Naive thymus-derived CD8-positive, alpha-beta T cell (primary cell): ENCODE measurements at places on chromosomes 12 and 14.

DNA sequence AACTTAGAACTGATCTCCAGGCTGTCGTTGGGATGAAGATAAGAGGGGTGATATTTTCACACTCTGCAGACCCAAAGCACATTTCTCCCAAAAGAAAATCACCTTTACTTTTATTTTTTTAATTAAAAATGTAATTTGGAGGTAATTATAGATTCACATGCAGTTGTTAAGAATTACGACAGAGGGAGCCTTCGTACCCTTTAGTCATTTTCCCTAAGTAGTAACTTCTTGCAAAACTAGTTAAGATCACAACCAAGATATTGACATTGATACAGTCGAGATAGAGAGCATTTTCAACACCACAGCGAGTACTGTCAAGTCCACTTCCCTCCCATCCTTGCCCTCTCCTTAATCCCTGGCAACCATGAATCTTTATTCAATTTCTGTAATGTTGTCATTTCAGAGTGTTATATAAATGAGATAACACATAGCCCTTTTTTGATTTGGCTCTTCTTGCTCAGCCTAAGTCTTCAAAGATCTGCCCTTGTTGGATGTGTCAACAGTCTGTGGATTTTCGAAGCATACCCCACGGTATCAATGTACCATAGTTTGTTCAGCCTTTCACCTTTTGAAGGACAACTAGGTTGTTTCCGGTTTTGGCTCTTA lies 39.6 kb downstream of the DNAH10 start:
- DNase-seq, result no peak

GRCh38 chr12:8784290-8784888 lies 38.0 kb upstream of the A2ML1 start:
- no peak for DNase-seq

DNA sequence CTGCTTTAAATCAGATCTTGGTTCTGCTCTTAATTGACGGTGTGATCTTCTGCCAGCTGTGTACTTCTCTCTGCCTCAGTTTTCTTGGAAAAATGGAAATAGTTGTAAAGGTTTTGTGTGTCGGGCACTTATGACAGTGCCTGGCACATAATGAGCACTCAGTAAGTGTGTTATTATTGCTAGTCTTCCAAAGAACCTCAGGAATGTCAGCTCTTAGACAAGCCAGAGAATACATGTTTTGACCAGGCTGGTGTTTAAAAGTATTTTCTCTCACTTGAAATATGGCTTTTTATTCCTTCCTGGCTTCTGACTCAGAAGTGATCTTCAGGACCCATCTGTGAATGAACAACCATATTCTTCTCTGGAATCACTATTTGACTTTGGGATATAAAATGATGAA lies 304.1 kb downstream of the SNAPC1 start:
- DNase-seq, result no peak

DNA sequence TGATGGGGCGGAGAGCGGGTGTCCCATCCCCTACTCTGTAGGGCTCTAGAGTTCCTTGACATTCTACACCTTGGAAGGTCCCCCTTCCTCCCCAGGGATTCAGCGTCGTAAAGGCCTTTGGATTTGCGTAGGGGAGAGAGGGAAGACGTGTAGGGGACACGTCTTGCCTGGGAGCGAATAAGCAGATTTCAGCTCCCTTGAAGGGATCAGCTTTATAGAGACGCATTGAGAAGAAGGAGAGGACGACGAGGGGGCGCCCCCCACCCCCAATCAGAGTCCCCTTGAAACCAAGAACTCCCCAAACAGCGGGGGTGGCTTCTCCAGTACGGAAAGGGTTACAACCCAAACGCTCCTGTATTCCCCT lies 324 bp downstream of the CALCOCO1 start:
- DNase-seq, result no peak

DNA sequence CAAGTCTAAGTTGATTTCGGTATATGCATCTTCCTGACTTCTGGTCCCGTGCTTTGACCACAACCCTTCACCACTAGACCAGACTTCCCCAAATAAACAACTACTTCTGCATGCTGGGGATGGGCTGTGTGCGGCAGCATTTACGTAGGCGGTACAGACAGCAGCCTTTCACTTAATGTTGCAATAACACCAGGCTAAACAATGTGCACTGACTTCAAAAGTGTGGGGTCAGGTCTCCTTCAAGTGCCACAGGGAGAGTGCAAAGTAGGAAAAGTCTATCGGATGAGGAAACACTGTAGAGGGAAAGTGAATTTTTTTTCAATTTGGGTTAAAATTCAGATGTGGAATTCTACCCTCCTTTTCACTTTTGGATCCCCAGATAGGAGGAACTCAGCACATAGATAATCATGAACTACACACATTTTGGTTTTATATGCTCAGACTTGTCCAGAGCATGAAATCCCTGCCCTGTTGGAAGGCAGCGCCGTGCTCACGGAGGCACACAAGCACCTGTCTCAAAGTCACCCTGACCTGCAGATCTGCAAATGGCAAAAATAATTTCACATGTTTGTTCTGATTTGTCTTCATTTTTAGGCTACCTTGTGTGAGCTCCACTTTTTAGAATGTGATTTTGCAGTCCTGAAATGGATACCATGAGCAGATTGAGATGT lies 3.6 kb upstream of the FOS start:
- DNase-seq, result peak; percentile 82

GRCh38 chr12:65911321-65911720 lies 87.0 kb downstream of the HMGA2 start:
- no peak for DNase-seq

GRCh38 chr14:30681752-30682355 lies 59.7 kb downstream of the SCFD1 start:
- DNase-seq, result no peak

DNA sequence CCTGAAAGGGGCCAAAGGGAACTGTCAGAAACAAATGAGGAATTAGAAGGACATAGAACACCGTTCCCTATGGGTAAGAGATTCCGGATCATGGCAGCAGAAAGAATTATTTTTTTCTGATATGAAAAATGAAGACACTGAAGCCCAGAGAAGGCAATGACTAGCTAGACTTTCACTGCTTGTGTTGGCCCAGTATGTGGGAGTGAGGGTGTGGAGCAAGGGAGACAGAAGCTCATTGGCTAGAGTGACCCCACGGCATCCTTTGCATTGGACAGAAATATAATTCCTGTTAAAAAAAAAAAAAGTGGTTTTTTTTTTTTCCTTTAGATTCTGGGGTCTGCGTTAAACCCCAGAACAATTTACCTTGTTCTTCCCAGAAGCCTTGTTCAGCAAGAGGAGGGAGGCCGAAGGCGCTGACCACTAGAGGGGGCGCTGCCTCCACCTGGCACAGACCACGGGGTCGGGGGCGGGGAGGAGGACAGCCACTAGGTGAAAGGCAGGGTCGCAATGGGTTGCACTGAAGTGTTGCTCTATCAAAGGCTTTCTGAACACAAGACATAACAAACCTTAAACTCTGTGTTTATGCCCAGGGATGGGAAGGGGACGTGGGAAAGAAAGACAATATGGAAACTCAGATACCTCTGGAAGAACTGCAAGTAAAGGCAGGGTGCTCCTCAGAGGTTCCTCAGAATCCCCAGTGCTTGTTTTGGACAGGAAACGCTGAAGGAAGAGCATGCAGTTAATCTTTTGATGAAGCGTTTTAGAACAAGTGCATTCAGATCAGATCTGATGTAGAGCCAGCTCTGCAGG lies 156.8 kb downstream of the KCNA5 start:
- DNase-seq, result no peak

GRCh38 chr14:97748616-97749015 lies 951.4 kb downstream of the VRK1 start:
- DNase-seq, result no peak

DNA sequence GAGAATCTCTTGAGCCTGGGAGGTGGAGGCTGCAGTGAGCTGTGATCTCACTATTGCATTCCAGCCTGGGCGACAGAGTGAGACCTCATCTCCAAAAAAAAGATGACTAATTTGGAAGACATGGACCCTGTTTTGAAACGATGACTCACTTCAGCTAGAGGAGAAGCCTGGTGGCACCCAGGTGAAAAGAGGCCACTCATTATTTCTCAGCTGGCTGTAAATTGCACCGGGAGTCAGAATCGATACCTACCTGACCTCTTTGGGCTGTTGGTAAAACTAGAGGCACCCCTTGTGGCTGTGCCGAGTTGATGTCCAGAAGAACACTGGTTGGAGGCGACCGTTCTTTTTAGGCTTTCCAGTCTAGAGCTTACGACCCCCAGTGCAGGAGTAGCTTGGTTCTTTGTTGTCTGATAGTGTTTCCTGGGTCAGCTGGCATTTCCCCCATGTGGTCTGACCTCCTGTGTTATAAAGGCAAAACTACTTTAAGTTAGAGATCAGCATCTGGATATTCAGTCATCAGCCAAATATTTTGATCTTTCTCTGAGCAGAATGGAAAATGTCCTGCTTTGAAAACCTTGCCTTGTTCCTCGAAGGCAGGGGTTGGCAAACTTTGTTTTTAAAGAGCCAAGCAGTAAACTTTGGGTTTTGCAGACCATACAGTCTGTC lies 93.2 kb downstream of the CHST11 start:
- no peak for DNase-seq

DNA sequence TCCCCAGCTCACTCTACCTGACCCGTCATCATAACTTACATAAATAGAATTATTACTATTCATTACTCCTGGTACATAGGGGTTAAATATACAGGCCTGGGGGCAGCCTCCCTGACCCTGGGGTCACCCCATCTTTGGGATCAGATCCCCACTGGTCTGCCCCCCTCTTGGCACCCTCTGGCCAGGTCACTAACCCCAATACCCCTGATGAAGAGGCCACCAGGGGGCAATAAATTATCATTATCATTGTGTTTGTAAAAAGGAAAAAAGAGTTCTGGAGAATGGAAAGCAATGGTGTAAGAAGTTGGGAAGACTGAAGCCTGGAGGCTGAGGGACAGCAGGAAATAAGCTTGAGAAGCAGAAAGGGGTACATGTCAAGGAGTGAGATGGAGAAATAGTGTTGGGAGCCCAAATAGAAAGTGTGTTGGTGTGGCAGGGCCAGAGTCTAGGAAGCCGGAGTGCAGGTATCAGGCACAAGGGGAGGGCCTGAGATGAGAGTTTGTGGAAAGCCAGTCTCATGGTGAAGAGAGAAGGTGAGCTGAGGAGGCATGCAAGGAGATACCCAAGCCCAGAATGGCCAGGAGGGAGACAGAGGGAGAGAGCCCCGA lies 6.1 kb upstream of the AAAS start:
- DNase-seq, result no peak

DNA sequence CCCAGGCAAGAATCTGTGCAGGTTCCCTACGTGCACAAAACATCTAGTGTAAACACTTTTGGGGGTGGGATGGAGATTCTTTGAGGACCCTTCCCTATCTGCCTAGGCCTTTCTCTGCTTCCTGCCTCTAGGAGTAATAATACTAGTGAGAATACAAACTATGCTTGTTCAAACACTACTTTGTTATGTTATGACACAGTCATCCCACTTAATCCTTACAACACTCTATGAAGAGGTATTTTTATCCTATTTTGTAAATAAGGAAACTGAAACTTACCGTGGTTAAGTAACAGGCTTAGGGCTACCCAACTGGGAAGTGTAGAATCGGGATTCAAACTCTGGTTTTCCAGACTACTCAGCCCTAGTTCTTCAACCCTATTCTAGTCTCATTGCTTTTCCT lies 96.5 kb downstream of the KCNA5 start:
- DNase-seq, result no peak

DNA sequence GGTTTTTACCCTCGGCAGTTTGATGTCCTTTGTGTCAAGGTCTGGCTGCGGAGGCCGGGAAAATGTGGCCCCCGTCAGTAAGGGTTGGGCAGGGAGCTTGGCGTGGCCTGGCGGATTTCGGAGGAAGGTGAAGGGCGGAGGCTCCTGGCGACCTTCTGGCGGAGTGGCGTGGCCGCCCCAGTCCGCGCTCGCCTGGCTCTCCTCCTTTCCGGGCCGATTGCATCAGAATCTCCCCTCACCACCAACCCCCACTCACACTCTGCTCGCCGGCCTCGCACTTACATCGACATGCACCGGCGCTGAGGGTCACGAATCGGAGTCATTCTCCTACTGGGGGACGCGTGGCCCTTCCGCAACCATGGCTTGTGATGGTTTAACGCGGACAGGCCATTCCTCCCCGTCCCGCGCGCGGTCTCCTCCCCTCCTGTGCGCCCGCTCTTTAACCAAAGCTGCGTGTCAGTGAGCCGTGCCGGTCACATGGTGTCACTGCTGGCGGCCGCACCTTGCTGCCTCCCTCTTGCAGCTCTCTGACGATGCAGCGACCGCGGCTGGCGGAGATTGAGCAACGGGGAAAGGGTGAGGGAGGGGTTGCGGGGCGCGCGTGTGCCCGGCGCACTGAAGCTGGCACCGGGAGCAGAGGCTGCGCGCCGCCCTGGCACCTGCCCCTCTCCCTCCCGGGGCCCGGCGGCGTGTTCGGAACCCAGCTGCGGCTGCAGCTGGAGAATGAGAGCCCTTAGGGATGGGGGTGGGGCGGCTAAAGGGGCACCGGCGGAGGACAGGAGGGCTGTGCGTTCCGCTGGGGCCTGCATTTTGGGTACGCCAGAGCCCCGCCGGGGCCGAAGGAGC lies at the start of gene SLC38A1:
TSS of gene SLC38A1 (minus strand) at position 461 of the 846 bp plus-strand sequence. CDS start 29,243 bp downstream, outside the sequence.
- DNase-seq, result peak; percentile 88

- DNase-seq, result no peak
These were observed 118.7 kb upstream of the TSPAN8 start for GRCh38 chr12:71276541-71276940.

DNA sequence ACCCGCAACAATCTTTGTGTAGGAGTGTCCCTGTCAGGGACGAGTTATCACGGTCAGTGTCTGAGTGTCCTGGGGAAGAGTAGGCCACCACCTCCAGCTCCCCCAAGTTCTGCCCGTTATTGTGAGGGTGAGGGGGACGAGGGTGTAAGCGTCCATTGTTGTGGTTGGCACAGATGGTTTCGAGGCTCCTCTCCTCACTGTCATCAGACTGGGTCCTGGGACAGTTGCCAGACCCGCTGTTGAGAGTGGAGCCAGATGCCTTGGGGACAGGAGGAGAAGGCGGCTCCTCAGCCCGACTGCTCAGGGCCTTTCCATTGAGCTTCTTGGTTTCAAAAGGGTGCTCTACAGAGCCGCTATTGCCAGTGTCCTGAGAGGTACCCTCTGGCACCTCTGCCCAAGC lies 74.9 kb upstream of the ACTN1 start:
- DNase-seq, result no peak

DNA sequence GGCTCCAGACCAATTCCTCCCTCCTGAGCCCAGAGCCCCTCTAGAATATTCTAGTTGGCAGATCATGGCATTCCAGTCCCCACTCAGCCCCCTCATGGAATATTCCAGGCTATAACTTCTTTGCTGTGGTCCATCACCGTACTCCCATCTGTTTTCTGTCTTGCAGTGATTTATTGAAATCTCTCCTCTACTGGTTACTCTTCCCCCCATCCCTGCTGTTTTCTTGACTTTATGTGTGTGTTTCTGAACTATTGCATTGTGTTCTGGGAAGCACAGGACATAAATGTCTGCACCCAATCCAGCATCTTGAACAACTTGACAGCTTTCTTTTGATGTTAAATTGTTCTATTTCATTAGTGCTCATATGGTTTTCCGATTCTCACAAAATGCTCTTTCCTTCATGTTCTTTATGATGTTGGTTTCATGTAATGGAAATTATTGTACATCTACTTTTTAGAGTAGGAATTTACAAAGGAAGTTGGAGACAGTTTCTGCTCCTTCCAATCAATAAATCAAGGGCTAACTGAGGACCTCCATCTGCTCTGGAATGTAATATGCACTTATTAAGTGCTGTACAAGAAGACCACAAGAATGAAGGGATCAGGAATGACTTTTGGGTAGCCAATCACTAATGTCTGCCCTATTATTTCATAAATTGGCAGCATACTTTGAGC lies 26.3 kb downstream of the PDE6H start:
- no peak for DNase-seq

- DNase-seq, result peak; percentile 8
These were observed 627 bp downstream of the CPM start for GRCh38 chr12:68932128-68932960.

- no peak for DNase-seq
These were observed 148.4 kb upstream of the FKBP4 start for GRCh38 chr12:2646341-2646740.
